ENCODE measurements at places on chromosomes 2 and 18.

DNA sequence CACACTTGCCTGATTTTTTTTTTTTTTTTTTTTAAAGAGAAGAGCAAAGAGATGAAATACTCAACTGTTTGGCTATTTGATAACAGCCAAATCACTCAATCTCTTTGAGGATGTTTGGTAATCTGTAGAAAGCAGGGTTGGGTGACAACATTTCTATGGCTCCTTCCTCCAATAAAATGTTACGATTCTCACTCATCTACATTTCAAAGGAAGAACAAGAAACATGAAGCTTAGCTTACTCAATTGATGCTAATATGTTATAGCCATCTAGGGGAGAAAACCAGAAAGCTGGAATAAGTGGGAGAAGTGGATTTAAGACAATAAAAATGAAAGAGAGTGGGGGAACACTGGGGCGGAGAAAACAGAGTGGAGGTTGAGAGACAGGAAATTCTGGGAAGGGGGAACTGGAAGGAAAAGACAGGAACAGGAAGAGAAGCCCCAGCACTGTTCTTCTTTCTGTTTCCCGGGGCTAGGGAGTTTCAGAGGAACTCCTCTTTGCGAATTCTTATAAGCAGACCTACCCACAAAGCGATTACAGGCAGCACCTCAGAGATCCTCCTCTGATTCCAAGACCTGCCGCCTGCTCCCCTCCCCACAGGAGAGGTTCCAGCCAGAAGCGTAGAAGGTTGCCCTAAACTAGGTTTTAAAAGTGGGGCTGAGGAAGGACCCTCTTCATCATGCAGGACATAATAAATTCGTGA is 13.3 kb downstream of the ST3GAL5 start:
- DNase-seq, result no peak

- no peak for DNase-seq
Observed at GRCh38 chr2:147388217-147388616, 456.6 kb upstream of the ACVR2A start.

DNA sequence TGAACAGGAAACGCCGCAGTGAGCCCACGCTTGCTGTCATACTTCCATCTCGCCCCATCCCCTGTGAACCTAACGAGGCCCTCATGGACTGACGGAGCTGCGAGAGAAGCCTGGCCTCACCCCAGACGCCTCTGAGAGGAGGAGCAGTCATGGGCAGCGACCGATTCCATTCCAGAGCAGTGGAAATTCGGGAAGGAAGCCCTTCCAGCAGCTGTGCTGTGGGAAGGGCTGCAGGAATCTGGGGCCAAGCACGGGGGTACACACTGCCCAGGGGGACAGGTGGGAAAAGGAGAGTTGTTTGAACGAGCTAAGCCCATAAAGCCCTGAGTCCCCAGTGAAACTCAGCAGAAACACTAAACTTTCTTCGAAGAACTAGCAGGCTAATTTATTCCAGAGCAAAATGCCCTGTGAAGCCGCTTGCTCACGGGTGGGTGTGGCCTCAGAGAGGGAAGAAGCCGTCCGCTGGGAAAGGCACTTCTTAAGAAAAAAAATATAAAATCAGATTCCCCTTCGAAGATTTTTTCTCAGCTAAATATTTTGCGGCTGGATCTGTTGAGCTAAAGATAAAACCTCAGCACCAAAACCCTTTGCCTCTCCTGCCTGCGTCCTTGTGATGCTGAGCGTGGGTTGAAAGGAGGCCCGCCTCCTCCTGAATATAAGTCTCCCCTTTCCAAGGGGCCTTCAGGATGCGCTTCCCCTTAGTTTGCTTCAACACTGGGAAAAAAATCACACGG is 38.2 kb downstream of the ANKMY1 start:
- no peak for DNase-seq

DNA sequence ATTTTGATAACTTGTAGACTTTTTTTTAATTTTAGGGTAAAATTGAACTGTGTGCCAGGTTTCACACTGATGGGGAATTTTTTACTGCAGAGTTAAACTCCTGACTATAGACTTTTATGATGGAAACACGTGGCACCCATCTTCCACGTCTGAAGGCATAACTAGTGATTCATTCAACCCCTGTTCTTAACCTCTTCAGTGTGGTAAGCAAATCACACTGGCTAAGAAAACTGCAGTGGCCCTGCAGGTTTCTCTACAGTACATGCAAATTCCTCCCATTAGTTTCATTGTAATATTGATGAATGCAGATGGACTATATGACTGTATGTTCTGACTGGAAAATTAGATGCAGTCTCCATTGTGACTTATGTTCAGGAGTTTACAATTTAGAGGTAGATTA is 47.2 kb downstream of the SMAD4 start:
- no peak for DNase-seq

DNA sequence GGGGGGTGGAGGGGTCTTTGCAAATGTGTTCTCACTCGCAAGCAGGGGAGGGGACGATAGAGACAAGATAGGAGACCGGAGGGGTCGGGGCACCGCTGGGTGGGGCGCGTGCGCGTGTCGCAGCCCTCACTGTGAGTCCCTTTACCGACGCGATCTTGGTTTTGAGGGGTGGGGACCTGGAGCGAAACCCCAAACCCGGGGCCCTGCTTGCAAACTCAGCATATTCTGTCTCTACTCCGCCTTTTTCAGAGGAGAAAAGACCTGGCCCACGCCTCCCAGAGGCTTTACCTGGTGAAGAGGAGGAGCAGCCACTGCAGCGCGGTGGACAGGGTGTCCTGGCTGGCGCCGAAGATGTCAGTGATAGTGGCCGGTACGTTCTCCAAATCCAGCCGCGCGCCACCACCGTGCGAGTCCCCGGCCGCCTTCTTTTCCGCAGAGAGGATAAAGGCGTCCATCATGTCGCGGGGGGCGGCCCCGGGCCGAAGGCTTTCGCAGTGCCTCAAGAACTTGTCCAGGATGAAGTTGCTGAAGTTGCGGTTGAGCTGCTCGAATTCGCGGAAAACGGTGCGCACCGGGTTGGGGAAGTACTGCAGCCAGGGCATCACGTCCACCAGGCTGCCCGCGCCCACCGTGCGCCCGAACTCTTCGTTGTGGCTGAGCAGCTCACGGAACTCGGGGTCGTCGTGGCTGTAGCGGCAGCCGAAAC is 1.7 kb downstream of the CYP1B1 start:
- peak; percentile 24 for DNase-seq

GRCh38 chr2:92073815-92074548 is 2797.2 kb upstream of the TEKT4 start:
- DNase-seq, result peak; percentile 3

DNA sequence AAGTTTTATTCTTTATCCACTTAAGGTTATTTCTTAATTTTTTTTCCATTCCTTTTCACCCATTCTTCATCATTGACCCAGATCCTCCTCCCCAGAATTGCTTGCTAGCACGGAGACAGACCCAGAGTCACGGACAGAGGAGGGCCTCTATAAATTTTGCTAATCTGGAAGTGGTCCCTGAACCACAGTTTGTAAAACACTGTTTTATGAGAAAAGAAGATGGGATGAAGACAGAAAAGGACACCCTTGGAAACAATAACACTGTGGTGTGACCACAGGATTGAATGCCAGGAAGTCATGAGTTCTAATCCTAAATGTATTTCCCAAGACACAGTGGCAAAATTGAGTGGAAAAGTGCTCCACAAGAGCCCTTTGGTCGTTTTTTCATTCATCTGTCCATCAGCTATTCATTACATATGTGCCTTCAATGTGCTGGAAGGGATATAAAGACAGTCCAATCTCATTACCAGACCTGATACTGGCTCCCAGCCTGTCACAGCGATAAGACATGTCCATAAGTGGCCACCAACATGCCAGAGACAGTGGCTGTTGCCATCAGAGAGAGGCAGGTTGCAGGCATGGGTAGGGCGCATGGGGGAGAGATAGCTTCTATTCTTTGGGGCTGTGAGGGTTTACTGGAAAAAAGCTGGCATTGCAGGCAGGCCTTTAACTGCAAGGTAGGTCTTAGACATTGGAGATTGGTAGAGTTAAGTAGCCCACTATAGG is 175.2 kb upstream of the ALPP start:
- DNase-seq, result no peak

GRCh38 chr2:241255542-241256167 is 59.8 kb downstream of the HDLBP start:
- DNase-seq, result no peak

- DNase-seq, result peak; percentile 79
Observed at GRCh38 chr2:158457092-158457825, 507 bp downstream of the PKP4 start.

DNA sequence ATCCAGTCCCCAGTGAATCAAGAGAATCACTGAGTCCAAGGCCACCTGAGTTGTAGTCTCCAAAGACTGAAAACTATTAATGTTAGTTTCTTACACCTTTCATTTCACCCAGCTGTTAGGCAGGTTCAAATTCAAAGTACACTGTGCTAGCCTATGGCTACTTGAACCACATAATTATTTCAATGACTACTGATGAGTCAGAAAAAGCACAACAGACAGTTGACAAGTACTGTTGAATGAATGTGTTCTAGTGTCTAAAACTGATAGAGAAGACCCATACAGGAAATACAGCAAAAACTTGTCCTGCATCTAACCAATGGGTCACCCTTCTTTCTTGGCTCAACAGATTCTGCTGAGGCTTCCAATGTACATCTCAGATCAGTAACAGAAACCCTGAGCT is 160.9 kb downstream of the MYO5B start:
- no peak for DNase-seq

GRCh38 chr2:231720987-231721966 is 13.0 kb downstream of the PTMA start:
- no peak for DNase-seq

GRCh38 chr18:69186162-69186561 is 214.5 kb upstream of the DOK6 start:
- no peak for DNase-seq

GRCh38 chr2:55097461-55098410 is 47.5 kb upstream of the RTN4 start:
- no peak for DNase-seq

Measured in SK-N-SH (cell line).